Daoy (cell line): ENCODE measurements at places on chromosomes 3 and 15. TPM values are rescaled to one million over a fixed set of nuclear protein-coding genes. Genes with fewer than 3 reads are reported as not detected.

DNA sequence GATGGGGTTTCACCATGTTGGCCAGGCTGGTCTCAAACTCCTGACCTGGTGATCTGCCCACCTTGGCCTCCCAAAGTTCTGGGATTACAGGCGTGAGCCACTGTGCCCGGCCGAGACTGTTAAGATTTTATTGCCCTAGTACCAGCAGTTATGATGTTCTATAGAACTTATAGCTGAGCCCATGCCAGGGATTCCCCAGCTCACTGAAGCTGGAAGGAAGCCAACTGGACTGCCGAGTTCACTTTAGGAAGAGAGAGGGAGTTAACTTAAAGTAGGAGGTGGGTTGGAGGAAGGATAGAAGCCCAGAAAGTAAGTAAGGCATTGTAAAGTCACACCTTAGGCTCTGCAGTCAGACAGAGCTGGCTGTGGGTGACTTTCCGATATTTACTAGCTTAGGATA lies 101.1 kb upstream of the BOC start:
- peak; percentile 39 for DNase-seq

The CPN2 gene
- not detected in 2 replicates for total RNA-seq

The DGKG gene
- total RNA-seq: 12.7 and 20.5 TPM in 2 replicates

The HCLS1 gene
- total RNA-seq: 0.68 and 1.3 TPM in 2 replicates
